CD4-positive, alpha-beta memory T cell (primary cell): ENCODE measurements at places on chromosomes 2 and 18. TPM values are rescaled to one million over a fixed set of nuclear protein-coding genes. Genes with fewer than 3 reads are reported as not detected.

GYPC gene
- 78.5 TPM for total RNA-seq

CCL20 gene
- total RNA-seq = 2.6 TPM

TMEM247 gene
- not detected for total RNA-seq

CRYBA2 gene
- not detected for total RNA-seq

GRCh38 chr2:23683001-23683400 is 243.9 kb downstream of the ATAD2B start:
- no peak for DNase-seq

DSG1 gene
- not detected for total RNA-seq
